HTR-8/SVneo (cell line): ENCODE measurements at places on chromosomes 4 and X.

DNA sequence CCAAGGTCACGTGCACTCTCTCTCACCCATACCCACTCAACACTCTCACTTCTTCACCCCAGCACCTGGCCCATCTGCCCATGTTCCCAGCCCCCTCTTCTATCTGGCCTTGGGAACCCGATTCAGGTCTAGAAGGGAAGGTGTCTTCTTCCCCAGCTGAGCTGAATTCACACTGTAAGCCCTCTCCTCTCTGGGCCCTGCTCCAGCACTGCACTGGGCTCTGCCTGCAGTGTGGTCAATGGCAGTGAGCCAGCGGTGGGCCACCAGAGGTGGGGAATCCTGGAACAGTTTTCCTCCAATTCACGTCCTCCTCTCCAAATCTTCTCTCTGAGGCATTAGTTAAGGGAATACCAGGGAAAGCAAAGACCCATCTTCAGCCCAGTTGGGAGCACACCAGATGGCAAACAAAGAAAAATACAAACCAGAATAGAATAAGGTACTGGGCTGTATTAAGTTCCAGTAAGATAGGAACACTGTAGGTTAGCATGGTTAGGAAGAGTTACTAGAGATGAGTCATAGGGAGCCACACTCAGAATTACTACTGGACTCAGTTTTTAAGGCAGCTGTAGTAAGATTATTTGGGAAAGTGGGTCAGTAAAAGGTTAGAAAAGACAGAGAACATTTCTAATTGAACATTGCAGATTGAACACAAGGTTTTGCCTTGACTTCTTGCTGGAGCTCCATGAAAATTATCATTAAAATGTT lies 5.0 kb downstream of the AWAT2 start:
- no peak for DNase-seq

DNA sequence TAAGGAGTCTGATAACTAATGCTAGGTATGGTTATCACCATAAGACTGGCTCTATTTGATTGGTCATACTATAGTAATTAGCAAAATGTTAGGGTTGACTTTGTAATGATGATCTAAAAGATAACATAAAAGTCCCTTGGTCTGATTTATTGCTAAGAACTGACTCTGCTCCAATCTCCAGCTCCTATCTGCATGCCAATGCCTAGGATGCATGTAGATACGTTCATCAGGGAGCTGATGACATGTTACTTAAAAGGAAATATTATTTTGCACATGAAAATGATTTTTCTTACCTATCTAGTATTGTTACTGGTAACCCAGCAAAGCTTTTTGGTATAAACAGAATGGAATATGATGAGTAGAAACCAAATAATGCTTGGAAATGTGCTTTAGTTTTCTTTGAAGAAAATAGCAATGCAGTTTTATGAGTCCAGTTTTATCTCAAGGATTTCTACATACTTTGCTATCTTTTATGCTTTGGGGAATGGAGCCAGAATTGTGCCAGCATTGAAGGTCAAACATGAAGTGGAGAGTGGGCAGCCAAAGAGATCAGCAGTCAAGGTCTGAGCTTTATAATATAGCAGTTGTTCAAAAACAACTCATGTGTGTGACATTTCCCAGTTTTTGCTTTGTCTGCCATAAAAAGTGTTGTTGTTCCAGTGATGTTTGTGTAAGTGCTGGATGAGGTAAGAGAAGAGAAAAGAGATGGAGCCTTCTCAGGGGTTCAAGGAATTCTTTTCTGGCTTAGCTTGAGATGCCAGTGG lies 121.0 kb downstream of the ARHGAP24 start:
- DNase-seq = no peak

- DNase-seq = no peak
These were observed 257.9 kb downstream of the PCDH18 start for GRCh38 chr4:137274404-137274803.

DNA sequence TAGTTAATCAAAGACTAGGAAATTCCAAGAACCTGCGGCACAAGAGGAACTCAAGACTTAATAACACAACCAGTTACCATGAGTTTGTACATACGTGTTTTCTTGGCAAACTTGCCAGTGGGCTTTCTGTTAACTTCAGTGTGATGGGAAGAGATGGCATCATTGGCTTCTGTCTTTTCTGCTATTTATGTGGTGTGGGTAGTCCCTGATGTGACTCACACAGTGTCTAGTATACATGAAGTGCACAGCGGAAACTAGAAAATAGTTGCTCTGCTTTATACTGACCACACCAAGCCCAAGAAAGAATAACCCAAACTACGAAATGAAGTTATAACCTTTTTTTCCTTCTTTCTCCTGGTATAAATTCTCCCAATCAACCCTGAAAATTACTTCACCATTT lies 24.5 kb downstream of the DAPP1 start:
- no peak for DNase-seq

DNA sequence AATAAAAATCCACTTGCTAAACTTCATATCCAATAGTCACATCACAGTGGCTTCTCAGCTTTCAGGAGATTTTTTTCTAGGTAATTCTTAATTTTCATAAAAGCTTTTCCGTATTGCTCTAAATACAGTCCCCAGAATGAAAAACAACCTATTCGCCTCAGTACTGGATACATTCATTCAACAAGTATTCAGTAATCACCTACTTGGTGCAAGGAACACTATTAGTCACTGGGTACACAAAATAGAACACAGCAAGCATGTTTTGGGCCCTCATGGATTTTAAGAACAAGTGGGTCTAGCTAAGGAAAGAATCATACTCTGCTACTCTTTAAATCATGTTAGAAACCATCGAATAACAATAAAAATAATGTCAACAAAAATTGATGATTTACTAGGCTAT lies 2.8 kb upstream of the BEX3 start:
- DNase-seq = no peak

DNA sequence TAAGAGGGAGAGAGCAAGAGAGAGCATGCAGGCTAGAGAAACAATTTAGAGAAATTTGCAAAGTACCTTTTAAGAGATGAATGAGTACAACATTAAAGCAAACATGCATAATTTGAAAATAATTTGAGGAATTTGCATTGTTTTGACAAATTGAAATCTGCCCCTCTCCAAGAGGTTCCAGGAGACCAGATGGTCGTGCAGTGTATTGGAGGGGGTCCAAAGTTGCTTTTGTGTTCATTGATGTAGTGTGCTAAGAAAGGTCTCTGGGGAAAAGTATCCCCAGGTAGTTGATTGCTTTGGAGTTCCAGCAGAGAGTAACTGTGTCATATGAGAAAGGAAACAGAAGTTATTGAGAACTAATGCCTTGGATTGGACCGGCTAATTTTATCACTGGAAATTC lies 635.0 kb upstream of the TENM3 start:
- DNase-seq = no peak

DNA sequence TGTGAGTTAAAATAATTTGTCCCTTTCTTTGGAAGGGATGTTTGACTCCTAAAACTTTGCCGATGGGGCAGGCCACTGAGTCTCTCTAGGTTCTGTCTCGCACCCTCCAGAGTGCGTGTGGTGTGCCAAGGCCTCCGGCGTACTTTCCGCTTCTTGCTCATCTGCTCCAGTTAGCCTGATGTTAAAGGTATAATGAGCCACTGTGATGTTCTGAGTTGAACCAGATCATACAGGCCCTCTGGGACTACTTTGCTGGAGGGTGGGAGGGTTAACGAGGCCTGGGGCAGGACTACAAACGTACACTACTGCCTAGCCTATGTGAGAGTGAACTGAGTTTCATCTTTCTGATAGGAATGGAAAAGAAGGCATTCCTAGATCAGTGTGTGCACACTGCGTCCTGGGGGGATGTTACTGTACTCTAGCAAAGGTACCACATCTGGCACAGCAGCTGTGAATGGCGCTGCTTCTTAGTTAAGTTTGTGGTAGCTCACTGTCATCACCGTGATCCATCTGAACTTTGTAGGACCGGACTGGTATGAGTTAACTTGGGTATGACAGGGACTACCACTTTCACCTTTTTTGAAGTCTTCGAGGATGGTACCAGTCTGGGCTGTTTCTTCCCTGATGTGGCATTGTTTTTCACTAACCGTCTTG lies 60.2 kb downstream of the RGS12 start:
- no peak for DNase-seq

DNA sequence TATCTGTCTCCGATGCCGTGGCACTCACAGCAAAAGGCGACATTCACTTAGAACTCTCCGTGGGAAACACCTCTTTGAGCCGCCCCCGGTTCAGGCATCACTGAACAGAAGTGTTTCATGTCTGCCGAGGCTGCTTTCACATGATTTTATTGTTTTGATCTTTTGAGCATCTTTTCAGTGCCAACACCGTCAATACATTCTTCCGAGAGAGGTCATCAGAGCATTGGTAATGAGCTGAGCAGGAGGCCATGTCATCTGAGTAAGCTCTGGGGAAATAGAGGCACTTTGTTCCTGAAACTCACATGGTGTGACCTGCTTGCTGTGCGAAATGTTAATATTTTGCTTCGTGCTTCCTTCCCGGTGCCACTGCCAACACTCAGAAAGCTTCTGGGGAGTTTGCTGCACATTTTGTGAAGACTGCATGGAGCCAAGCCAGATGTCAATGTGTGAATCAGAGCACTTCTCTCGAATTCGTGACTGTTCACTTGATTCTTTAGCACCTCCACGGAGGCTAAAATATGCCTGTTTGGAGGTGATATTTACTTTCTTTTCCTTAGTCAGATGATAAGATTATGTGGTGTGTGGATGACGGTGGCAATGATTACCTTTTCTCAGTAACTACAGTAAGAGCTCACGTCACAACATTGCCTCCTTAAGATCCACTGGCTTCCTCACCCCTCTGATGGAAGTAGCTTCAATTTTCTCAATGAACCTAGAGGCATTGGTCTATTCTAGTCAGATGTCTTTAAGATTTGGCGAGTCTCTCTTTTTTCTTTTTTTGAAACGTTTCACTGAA lies 222.3 kb upstream of the HS3ST1 start:
- DNase-seq = no peak

DNA sequence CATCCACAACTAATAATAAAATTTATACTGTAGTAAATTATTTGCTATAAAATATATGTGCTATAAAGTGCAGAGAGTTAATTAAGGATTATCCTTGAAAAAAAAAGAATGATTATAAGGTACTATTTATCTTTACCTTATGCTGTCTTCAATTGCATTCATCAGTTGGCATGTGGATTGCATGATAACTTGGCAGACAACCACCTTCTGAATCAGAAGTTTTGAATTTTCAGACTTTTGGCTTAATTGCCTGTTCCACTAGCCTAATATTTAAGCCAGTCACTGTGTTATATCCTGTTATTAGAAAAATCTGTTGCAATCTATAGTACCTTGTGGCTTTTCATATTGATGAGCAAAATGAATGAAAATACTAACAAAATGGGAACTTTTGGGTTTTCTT lies 1040.3 kb upstream of the PCDH10 start:
- peak; percentile 3 for DNase-seq

DNA sequence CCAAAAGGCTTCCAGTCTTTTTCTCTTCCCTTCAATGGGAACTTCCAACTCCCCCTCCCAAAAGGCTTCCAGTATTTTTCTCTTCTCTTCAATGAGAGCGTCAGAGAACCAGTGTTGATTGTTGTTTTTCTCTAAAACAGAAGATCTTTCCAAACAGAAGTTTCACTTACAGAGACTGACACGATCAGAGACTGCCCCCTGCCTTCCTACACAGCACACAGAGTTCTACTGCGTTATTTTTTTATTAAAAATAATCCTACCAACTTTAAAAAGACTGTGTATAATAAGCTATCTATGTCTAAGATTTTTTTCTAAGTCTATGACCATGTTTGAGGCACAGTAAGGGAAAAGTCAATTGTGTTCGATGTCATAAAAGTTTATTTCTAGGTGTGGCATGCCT lies 3.5 kb upstream of the HTR2C start:
- no peak for DNase-seq

- DNase-seq = no peak
These were observed 1310.9 kb downstream of the PCDH7 start for GRCh38 chr4:32031026-32031425.

DNA sequence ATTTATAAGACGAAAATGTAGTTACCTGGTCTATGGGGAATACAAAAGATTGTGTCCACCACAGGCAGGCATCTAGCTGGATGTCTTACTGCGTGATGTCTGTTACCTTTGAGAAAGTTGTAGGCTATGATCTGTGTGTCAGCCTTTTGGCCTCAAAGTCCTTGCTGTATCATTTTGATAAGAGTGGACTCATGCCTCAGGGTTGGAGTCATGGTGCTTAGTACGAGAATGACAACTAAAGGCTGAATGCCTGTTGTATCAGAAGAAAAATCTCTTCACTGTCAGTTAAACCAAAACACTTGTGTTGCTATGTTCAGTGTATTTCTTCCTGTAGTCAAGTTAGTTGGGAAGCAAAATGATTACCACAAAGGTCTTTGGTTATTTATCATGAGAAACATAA lies 226.2 kb downstream of the ARHGAP10 start:
- no peak for DNase-seq

- no peak for DNase-seq
These were observed 763.5 kb upstream of the FRG1 start for GRCh38 chr4:189177130-189177529.

DNA sequence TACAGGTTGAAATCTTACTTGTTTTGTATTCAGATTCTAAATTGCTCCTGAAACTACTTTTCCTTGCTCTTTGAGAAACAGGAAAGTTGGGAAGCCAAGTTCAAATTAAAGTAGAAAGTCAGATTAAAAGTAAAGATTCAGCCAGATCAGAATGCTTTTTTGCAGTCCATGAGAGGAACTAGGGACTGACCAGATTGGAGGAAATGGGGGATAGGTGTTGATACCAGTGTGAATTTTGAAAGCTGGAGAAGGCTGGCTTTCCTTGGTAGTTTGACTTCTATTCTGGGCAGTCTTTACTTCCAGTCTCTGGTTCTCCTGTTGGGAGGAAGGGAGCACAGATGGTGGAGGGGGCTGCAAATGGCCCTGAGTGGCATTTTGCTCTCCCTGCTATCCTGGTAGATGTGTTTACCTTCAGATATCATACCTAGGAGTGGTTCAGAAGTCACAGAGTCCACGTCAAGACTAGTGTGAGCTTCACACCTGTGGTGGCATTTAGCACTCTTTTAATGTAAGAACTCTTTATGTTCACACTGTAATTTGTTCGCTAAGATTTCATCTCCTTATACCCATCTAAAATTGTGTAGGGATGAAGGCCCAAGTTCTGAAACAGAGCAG lies 68.8 kb downstream of the FNIP2 start:
- DNase-seq = no peak

DNA sequence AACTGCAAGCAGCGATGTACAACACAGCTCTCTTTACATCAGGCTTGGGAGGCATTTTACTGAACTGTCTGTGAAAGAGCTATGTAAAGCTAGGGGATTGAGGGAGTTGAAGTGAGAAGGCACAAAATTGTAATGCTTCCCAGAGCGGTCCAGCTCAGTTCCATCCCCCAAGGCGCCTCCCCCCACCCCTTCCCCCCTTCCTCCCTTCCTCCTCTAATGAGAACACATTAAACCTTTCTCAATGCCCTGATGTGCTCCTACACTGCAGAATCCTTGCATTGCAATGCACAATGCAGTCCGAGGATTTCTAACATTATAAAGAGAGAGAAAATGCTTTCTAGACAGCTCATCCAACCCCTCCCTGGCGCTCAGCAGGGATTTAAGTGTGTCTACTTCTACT lies 73.9 kb downstream of the CXXC4 start:
- DNase-seq = no peak

DNA sequence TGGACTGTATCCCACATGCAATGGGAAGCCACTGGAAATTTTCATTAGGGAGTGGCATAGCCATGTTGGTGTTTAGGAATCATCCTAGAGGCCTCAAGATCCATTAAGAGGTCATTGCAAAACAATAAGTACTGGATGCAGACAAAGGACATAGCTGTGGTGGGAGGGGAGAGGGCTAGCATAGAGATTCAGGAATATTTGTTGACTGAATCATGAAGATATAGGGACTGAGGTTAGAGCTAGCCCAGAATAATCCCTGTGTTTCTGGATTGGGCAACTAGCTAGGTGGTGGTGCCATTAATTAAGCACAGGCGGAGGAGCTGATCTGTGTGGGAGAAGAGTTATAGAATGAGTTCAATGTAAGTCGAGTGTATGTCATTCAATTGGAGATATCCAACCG lies 135.0 kb downstream of the RAB28 start:
- DNase-seq = no peak
